ENCODE measurements at places on chromosomes 5 and 9. TPM values are rescaled to one million over a fixed set of nuclear protein-coding genes. Genes with fewer than 3 reads are reported as not detected.

The PCDHB16 gene
- total RNA-seq, result 0.05 TPM

The LURAP1L gene
- total RNA-seq, result 28.2 TPM

The ADGRD2 gene
- not detected for total RNA-seq

The IRX2 gene
- 2.2 TPM for total RNA-seq

The ZER1 gene
- 17.5 TPM for total RNA-seq

The MAMDC2 gene
- 0.34 TPM for total RNA-seq

The BARHL1 gene
- total RNA-seq, result not detected

The PCDHGC4 gene
- not detected for total RNA-seq

The FAXDC2 gene
- 0.17 TPM for total RNA-seq

The MCIDAS gene
- 1.6 TPM for total RNA-seq

The FCHO2 gene
- 10.8 TPM for total RNA-seq

The MAP1B gene
- total RNA-seq, result 38.7 TPM

The EQTN gene
- not detected for total RNA-seq

The WDR31 gene
- 1.6 TPM for total RNA-seq

The ADAMTS2 gene
- total RNA-seq, result 0.08 TPM

The STK32A gene
- 0.30 TPM for total RNA-seq

The C5orf58 gene
- total RNA-seq, result not detected

The FBP1 gene
- not detected for total RNA-seq

The MYMK gene
- total RNA-seq, result not detected

The FOXD4L3 gene
- total RNA-seq, result not detected

The ADRB2 gene
- 1.1 TPM for total RNA-seq

The LRRC19 gene
- total RNA-seq, result not detected

The GHR gene
- total RNA-seq, result 0.06 TPM

The ZNF618 gene
- total RNA-seq, result 12.5 TPM

The TMC1 gene
- total RNA-seq, result not detected

The MIER3 gene
- total RNA-seq, result 13.0 TPM

The C5 gene
- 10.4 TPM for total RNA-seq

The CBY3 gene
- total RNA-seq, result not detected

The TSTD2 gene
- 11.6 TPM for total RNA-seq

The SLC45A2 gene
- total RNA-seq, result not detected
